ENCODE measurements at places on chromosomes 12 and 14. TPM values are rescaled to one million over a fixed set of nuclear protein-coding genes. Genes with fewer than 3 reads are reported as not detected.

The CLEC1A gene
- not detected for total RNA-seq

The NFE2 gene
- not detected for total RNA-seq

The SARNP gene
- total RNA-seq = 116 TPM

The PTGDR gene
- not detected for total RNA-seq

The ASCL1 gene
- total RNA-seq = not detected

The NGB gene
- not detected for total RNA-seq

The PTPN6 gene
- 21.0 TPM for total RNA-seq

The RGS6 gene
- total RNA-seq = not detected
